ENCODE measurements at places on chromosomes 7 and 10.

DNA sequence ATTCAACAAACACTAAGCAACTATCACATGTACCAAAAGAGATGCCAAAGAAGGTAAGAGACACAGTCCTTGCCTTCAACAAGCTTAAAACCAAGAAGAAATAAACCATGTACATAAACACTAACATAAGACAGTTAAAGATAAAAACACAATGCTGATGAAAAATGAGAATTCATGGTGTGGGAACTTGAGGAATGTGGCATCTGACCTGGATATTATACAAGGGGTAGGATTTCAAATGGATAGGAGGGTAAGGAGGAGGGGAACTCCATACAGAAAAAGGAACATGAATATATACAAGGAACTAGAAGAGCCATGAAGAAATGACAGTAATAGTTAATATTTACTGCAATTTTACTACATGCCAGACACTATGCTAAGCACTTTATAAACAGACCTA, 11.0 kb downstream of the HIBADH start:
- DNase-seq = no peak

DNA sequence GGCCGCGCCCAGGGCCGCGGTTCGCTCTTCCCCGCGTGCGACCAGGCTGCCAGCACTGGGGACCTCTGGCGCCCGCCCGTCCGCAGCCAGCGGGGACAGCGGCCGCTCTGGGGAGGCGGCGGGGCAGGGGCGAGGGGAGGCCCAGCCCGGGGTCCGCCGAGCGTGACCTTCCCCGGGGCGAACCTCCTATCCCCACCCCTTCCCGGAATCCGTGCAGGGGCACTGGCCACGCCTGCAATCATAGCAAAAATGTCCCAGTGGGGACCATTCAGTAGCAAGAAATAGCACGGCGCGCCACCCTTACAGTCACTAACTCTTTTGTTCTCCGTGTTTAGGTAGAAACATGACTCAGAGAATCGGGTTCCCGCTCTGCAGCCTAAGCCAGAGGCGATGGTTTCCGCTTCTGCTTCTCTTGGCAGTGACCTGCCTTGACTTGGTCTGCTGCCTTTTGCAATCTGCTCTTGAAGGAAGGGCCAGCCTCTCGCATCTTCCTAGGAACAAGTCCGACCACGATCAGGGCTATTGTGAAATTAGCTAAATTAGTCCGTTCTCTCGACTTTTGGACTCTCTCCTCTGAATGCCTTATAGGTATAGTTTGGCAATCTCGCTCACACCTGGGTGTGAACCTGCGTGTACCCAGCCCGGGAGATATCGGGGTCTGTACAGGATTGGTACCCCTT, 79.3 kb upstream of the ACBD5 start:
- peak; percentile 58 for DNase-seq

- peak; percentile 59 for DNase-seq
Observed at GRCh38 chr10:121536310-121536913, 61.8 kb downstream of the FGFR2 start.

GRCh38 chr10:95408148-95408960, 117.6 kb upstream of the PDLIM1 start:
- DNase-seq = no peak

DNA sequence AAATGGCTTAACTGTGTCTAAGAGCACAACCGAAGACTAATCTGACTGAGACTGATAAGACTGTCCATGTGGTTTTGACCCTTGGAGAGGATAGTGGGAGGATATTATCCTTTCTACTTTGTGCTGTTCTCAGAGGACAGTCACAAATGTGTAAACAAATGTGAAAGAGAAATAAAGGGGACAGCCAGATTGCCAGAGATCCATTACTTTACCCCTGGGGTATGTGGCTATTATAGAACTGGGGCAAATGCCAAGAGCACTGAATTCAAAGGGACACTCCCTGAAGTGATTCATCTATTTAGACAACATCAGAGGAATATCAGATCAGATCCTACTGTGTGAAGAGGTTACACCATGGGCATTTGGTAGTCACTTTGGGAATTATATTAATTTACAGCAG, 154.7 kb downstream of the RNLS start:
- no peak for DNase-seq

GRCh38 chr10:11046776-11047160, 29.1 kb downstream of the CELF2 start:
- DNase-seq = no peak

Data from neural progenitor cell (in vitro differentiated cells).